Esophagus squamous epithelium (tissue), 5 donors: ENCODE measurements at places on chromosomes 5 and 9.

GRCh38 chr5:33649549-33650482, 209.1 kb downstream of the TARS1 start:
- no peak for DNase-seq

DNA sequence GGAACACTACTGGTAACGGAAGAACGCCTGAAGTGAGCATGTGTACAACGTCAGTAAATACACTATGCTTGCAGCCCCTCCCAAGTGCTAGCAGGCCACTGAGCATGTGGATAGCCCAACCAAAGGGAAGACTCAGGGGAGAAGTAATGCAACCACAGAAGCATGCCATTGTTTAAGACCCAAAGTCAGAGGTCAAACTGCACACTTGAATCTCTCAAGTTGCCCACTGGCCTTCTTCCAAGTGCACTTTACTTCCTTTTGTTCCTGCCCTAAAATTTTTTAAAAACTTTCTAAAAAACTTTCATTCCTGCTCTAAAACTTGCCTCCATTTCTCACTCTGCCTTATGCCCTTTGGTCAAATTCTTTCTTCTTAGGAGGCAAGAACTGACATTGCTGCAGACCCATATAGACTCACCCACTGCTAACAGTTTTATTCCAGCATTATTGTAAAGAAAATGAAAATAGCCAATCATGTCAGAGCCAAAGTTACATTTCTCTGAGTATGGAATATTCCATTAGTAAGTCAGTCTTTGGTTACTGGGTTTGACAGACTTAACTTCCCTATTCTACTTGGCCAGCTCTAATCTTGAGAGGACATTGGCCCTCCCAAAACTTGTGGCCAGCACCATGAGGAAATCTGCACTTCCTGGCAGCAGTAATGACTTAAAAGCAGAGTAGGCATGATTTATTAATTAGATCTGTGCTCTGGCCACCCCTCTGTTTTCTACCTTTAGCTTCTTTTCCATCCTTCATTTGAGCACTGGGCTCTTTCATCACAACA, 76.9 kb downstream of the TSSK1B start:
- DNase-seq, result no peak

- no peak for DNase-seq
These were observed 120.5 kb downstream of the MPDZ start for GRCh38 chr9:13158986-13159385.

GRCh38 chr9:13479096-13479495, 199.6 kb upstream of the MPDZ start:
- DNase-seq, result no peak

- DNase-seq, result no peak
These were observed 56.7 kb downstream of the SGCD start for GRCh38 chr5:156383510-156384265.

DNA sequence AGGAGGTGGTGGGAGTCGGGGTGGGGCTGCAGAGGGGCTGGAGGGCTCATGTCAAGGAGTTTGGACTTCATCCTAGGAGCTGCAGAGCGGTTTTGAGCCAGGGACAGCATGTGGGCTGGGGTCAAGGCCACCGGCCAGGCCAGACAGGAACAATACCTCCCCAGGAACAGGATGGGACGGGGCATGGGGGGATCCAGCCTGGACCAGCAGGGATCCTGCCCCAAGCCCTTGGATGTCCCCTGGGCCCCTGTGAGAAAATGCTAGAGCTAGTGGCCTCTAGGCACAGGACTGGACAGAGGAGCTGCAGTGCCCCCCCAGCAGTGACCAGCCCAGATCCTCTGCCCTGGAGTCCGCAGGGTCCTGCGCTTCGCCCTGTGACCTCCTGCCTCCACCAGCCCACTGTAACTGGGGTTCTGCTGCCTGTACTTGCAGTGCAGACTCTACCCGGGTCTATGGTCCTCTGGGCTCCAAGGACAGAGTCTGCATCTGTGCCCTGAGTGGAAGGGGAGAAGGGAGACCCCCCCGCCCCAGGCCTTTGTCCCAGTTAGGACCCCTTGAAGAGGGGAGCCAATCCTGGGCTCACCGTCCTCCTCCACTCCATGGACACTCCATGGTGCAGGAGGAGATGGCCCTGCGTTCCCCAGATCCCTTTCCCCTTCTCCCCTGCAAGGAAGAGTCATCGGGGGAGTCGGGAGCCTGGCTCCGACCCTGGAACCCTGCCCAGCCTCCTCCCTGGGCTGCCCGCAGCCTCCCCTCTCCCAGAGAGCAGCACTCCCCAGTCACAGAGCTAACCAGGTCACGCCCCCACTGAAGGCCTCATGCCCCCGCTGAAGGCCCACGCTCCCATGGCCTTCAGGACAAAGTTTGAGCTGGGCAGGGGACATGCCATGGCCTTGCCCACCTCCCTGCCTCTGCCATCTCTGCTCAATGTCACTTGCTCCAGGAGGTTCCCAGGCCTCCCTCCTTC, 3.0 kb upstream of the MXD3 start:
- DNase-seq, result no peak

DNA sequence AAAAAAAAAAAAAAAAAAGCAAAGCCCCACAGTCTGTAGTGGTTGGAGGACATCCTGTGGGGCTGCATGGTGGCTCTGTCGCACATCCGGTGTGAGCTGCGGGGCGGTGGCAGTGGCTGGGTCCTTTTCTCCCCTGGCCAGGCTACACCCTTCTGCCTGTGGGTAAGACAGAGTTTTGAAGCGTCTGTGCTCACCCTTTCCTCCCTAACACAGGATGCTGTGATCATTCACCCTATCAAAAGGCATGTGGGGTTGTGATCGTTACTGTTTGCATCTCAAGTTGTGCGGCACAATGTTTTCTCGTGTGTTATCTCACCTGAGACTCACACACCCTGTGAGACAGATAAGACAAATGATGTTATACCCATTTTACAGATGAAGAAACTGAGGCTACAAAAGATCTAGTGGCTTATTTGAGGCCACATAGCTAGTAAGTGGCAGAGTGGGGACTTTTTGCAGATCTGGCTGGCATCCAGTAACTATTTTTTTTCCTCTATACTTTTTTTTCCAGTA, 17.5 kb downstream of the IRF1 start:
- no peak for DNase-seq

DNA sequence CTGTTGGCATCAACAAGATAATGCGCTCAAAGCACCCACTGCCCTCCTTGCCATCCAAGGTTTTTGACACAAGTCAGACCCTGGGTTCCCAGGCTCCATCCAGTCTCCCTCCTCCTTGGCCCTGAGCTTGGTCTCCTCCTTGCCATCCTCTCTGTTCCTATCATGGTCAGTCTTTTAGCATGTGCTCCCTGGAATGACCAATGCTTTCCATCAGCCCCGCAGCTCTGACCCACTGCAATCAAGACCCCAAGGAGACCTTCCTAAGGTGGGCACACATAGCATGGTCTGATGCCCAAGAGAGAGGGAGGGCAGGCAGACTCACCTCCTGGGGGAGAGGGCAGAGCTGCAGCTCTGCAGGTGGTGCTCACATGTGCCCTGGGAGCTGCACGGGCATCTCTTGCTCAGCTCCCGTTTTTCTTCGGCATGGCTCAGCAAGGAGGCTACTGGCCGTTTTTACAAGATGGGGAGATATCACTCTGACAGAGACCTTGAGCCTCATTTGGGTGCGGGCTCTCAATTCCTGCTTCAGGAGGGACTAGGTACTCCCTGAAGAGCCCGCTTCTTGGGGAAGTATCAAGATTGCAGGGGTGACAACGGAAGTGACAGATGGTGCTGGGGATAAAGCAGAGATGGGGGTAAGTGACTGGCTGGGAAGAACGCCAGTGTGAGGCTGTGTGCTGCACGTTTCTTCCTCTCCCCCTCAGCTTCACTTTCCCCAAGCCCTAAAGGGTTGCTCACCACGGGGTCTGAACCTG, 3.3 kb downstream of the SEPTIN8 start:
- no peak for DNase-seq

GRCh38 chr5:12095808-12096281, 191.6 kb upstream of the CTNND2 start:
- no peak for DNase-seq

GRCh38 chr9:90559075-90560073, 83.2 kb downstream of the DIRAS2 start:
- DNase-seq, result no peak

- DNase-seq, result no peak
These were observed 41.9 kb upstream of the FUBP3 start for GRCh38 chr9:130537346-130538050.

GRCh38 chr9:2597483-2597882, 24.1 kb upstream of the VLDLR start:
- no peak for DNase-seq

DNA sequence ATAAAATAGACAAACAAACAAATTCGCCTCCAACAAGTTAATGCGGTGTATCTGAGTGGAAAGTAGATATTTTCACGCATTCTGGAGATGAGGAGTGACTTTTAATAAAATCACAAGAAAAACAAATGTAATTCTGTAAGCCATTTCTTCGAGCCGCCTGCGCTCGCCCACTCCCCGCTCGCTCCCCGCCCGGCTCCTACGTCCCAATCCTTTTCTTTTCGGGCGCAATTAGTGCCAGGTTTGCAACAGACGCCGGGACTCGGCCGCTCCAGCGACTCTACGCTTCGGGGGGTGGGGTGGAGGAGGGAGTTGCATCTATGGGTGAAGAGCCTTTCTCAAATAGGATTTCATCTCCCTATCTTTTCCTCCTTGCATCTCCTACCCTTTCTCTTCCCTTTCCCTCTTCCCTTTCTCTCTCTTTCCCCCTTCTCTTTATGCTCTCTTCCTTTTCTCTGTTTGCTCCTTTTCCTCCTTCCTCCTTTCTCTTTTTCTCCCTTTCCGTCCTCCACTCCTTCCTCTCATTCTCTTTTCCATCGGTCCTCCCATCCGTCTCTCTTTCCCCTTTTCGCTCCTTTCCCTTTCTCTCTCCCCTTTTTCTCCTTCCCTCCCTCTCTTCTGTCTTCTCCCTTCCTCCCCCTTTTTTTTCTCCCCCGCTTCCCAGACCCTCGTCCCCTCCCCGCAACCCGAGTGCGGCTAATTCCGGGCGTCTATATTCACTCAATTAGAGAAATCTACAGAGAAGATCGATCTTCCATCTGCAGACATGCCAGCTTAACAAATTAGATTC, 6.1 kb upstream of the OTP start:
- DNase-seq, result no peak

DNA sequence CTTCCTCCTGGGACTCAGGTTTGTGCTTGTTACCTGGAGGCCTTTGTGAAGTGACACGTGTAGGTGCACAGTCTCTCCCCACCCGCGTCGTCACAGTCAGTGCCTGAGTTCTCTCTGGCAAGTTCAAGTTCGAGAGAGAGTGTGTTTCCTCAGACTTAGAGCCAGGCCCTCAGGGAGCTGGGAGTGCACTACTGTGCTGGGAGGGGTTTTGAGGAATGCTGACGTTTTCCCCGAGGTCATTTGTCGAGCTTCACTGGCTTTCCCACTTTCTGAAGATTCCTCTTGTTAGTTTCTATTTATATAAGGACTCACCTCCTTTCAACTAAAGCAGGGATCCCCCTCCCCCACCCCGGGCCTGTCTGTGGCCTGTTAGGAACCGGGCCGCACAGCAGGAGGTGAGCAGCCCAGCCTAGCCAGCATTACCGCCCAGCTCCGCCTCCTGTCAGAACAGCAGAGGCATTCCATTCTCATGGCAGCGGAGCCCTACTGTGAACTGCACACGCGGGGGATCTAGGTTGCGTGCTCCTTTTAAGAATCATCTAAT, 209.2 kb downstream of the DIRAS2 start:
- no peak for DNase-seq

DNA sequence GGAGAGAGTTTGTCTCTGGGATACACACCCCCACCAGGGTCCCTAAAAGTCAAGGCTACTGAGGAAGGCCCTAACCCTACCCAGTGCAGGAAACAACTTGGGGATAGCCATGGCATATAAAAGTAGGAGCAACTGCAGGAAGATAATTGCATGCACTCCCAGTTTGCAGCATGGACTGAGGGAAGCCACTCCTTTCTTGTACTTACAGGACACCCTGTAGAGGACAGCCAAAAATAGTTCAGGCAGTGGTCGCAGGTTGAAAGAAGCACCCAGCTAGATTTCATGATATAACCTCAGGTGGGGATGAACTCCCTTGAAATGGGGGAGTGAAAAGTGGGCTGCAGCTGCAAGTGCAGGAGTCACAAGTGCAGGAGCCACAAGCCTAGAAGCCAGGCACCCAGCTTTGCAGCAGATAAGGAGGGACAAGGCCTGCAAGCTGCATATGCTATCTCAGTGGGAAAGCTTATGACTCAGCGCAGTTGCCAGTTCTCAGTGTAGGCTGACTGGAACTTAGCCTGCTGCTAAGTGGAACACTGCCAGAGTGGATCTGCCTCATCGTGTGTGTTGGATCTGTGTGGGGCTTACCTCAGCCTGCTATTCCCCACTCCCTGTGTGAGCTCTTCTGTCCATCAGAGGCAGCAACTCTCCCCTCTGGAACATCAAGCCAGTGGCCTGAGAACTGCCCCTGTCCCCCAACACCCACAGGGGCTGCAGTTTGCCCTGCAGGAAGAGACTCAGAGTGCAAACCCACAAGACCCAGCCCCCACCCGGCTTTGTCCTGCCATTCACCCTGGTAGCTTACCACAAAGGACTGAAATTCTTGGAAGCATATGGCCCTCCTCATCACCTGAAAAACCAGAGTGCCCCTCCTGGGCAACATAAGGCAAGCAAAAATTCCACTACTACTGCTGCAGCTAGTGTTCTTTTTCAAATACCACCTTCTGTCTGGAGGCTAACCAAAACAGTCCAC, 42.7 kb downstream of the CYLC2 start:
- DNase-seq, result no peak

DNA sequence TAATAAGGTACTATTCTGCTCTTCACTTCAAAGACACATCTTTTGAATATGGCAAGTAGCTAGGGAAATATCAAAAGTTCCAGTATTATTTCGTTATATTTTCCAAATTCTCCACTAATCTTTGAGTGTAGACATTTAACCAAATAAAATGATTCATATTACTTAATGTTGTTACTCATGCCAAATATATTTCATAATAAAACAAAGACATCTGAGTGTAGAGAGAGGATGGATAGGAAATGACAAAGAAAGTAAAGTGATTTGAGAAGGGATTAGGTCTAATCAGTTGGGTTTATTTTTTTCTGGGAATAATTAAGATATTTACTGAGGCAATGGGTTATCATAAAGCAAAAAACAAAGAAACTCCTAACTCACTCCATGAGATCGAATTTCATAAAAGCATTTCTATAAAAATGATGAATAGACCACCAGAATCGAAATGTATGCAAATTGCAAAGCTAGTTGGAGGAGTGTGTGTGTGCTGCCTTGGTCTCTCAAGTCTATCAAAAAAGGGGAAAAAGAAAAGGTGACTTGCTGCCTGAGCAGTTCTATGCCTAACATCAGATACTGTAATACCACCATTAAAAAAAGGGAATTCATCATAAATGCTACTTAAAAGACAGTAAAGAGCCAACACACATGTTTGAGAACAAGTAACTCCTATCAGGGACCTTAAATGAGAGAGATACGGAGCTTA, 255.5 kb downstream of the PDE4D start:
- DNase-seq, result no peak

- no peak for DNase-seq
These were observed 5.4 kb downstream of the MRPS27 start for GRCh38 chr5:72314571-72315172.

GRCh38 chr9:132881826-132882225, 3.1 kb downstream of the SPACA9 start:
- no peak for DNase-seq

- DNase-seq, result no peak
These were observed 51.2 kb downstream of the USP20 start for GRCh38 chr9:129886226-129887174.
